Activated naive CD4-positive, alpha-beta T cell treated with Interleukin-2 at 50 U/mL for 16 hours (primary cell): ENCODE measurements at places on chromosomes 5 and 9.
A peak's percentile ranks its signal among the peaks of the same experiment; 100 is the strongest.

DNA sequence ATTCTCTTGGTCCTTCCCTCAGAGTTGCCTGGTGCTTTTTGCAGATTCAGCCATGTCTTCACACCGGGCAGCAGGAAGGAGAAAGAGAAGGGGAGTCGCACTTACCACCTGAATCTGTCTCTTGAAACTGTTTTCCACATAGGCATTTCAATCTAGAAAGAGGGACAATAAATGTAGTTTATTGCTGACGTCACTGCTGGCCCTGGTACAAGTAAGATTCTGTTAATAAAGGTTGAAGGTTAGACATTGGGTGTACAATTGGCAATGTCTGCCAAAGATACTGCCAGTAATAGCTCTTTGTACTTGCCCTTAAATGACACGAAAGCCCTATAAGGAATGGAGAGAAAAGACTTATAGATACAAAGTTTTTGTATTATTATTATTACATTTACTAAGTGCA, 72.8 kb downstream of the MEGF10 start:
- DNase-seq: no peak

DNA sequence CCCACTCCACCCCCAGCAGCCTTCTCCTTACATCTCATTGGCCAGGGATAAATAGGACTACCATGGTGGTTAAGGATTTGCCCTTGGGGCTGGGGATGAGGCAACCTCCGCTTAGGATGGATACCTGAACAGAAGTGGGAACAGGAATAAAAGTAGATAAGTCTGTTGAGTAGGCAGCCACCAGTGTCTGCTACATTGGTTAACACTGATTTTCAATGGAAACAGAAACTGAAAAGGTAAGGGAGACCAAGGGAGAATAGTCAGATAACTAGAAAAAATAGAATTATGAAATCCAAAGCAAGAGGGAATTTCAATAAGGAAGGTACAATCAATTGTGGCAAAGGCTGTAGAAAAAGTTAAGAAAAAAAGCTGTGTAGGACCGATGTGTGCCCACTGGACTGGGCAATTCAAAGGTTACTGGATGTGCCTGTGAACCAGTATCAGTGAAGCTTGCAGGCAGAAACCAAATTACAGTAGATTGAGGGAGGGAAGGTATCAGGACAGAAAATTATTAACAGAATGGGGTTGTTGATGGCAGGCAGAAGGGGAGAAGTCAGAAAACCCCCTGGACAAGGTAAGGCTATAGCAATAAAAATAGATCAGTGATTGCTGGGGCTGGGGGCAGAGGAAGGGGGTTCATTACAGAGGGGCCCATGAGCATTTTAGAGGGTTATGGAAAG, 48.7 kb downstream of the DNAJC21 start:
- DNase-seq: no peak

DNA sequence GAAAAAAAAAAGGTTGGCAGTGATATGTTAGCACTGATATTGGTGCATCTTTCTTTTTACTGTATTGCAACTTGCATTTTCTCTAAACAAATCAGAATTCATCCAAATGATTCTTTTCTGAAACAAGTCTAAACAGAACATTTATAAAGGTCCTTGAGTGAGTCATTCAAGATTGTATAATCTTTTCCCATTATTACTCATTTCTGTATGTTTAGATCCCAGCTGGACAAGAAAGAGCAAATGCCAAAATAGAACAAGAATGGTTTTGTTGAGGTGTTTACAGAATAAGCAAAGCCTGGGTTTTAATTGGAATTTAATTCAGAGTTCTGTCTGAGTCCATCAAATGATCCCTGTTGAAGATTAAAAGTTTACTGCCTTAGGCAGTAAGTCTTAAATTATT, 112.3 kb downstream of the VCAN start:
- no peak for DNase-seq

DNA sequence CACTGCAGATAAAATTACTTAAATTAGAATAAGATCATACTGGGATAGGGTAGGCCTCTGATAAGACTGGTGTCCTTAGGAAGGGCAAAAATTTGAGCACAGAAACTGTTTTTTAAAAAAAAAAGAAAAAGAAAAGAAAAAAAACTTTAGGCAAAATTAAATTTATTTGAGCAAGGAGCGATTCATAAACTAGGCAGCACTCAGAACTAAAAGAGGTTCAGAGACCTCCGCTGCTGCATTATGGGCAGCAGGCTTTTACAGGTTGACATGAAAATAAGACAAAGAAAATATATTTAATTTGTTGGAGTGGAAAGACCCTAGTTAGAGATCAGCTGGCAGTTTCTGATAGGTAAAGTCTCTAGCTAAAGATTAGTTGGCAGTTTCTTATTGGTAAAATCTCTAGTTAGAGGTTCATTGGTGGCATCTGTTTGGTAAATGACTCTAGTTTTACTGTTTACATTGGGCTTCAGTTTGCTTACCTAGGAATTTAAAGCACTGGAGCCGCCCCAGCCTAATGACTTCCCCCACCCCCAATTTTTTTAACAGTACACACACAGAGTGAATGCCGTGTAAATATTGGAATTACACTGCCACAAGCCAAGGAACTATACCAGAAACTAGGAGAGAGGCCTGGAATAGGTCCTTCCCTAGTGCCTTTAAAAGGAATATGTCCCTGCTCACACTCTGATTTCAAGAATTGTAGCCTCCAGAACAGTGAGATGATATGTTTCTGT, 4.5 kb upstream of the PLPP6 start:
- DNase-seq: no peak

DNA sequence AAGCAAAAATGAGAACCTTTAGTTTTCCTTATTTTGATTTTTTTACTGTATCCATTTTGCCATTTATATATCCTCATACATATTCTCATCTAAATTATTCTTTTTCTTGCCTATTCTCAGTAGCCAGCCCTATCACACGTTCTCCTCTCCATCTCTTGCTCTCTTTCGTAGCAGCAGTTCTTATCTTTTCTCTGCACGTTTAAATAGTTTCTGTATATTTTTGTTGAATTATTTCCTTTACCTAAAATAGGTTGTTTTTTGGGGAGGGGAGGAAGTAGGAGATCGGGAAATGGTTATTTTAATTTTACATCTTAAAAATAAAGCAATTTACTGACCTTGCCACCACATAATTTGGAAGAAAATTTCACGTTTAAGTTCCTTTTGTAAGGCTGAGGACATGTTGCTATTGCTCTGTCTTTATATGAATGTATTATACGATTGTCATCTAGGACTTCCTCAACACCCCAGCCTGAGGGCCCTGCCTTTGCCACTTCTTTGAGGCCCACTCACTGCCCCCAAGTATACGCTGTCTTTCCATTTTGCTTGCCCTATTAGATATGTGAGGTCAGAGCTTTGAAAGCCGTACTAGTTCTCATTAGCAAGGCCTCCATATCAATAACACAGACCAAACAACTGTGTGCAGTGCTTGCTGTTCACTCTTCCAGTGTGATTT, 140.3 kb downstream of the GNAQ start:
- DNase-seq: no peak

DNA sequence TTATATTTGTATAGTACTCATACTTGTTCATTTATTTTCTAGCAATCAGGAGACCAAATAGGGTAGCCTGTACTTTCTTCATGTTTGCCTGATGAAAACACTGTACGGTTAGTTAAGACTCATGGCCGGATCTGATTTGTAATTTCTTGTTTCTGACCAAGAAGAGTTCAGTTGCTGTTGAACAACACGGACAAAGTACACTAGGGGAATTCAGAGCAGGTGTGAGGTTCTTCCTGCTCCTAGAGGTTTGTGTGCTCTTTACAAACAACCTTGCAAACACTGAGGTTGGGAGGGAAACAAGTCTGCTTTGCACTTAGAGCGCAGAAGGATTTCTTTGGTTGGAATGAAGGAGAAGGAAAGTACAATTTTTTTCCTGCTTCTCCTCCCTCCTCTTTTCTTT, 69.7 kb downstream of the TRIO start:
- no peak for DNase-seq

GRCh38 chr9:76626141-76626540, 138.1 kb upstream of the PCA3 start:
- DNase-seq: no peak

- no peak for DNase-seq
Measured at GRCh38 chr5:179378116-179378440, 32.8 kb upstream of the ADAMTS2 start.

- DNase-seq: no peak
Measured at GRCh38 chr5:61964201-61964600, 341.8 kb upstream of the KIF2A start.

GRCh38 chr5:168434746-168435321, 51.4 kb upstream of the RARS1 start:
- no peak for DNase-seq

- no peak for DNase-seq
Measured at GRCh38 chr9:125492719-125493118, 214.3 kb downstream of the MAPKAP1 start.

GRCh38 chr9:136544964-136545691, 720 bp downstream of the NOTCH1 start:
- peak; percentile 79 for DNase-seq
